Fibroblast of skin of back (primary cell): ENCODE measurements at places on chromosomes 5 and 9.
A peak's percentile ranks its signal among the peaks of the same experiment; 100 is the strongest.

DNA sequence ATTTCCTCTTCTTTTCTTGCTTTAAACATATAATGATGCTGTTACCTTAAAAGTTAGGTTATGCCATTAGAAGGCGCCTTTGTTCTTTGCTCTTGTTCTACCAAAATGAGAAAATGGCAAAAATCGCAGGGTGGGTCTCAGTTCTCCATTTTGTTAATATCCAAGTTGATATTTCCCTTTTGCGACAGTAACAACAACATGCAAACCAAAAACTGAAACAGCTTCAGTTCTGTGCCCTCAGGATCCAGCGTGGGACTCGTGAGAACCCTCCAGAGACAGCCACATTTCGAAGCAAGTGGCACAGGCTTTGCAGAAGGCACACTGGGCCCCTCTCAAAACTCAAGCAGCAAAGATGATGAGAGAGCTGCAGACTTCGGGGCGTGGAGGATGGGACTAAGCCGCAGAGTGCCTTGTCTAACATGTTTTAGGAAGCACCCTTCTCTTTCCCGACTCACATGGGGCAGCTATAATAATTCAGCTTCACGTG is 33.0 kb upstream of the LCP2 start:
- DNase-seq, result no peak

GRCh38 chr5:154202379-154203260 is 12.1 kb downstream of the GALNT10 start:
- DNase-seq, result no peak

- peak; percentile 77 for DNase-seq
These were observed at the start of gene SEMA5A for GRCh38 chr5:9545992-9546851. SEMA5A (minus strand) TSS chr5:9546075; CDS start chr5:9379946, 166,129 bp downstream.

- DNase-seq, result peak; percentile 59
These were observed 238.1 kb downstream of the ROR2 start for GRCh38 chr9:91711755-91712601.

GRCh38 chr5:140005145-140005591 is 37.9 kb downstream of the NRG2 start:
- DNase-seq, result no peak

GRCh38 chr9:33272061-33272460 is 7.2 kb downstream of the CHMP5 start:
- no peak for DNase-seq

DNA sequence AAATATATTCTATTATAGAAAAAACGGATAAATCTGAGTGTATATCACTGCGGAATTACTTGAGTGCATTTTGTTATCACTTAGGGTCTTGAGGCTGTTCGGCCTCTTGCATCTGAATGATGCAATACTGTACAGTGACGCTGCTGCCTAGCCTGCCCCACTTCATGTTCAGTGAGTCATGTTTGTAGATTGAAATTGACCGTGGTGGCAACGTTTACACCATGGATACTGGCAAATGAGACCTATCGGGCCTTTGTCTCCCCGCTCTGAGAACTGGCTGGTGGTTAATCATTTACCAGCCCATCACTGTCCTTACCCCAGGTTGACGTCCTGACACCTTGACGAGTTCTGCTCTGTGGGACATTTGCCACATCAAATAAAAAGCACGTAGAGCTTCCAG is 510.1 kb upstream of the ADAMTS16 start:
- no peak for DNase-seq

DNA sequence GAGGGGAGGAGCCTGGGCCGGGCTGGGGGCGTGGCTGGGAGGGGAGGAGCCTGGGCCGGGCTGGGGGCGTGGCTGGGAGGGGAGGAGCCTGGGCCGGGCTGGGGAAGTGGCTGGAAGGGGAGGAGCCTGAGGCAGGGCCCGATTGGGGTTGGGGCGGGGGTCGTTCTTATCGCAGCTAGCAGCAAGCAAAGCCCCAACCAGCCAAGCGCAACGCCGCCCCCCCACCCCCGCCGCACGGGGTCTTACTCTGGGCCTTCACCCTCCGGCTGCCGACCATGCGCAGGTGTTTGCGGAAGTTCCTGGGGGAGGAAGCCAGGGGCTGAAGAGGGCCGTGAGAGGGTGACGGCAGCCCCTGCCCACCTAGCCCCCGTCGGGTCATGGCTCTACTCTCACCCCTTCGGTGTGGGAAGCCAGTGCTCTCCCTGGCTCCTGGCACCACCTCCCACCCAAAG is 5.0 kb downstream of the NSMF start:
- no peak for DNase-seq

DNA sequence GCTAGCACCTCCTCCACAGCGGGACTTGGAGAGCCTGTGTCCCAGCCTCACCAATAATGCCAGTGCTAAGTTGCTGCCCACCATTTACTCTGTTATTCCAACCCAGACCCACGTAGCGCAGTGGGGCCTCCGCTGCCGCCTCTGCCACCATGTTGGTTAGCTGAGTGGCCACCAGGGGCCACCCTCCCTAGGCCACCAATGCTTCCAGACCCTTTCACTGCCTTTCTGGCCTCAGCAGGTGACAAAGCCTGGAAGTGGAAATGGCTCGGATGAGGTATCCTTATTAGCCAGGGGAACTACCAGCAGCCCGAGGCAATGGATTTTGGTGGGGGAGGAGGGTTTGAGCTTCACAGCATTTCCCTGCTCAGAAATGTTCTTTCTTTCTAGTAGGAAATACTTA is 110.1 kb downstream of the OSTF1 start:
- no peak for DNase-seq

GRCh38 chr9:1267141-1267570 is 217.0 kb downstream of the DMRT2 start:
- DNase-seq, result no peak

GRCh38 chr5:132776131-132776937 is 705 bp downstream of the SEPTIN8 start:
- DNase-seq, result peak; percentile 68

DNA sequence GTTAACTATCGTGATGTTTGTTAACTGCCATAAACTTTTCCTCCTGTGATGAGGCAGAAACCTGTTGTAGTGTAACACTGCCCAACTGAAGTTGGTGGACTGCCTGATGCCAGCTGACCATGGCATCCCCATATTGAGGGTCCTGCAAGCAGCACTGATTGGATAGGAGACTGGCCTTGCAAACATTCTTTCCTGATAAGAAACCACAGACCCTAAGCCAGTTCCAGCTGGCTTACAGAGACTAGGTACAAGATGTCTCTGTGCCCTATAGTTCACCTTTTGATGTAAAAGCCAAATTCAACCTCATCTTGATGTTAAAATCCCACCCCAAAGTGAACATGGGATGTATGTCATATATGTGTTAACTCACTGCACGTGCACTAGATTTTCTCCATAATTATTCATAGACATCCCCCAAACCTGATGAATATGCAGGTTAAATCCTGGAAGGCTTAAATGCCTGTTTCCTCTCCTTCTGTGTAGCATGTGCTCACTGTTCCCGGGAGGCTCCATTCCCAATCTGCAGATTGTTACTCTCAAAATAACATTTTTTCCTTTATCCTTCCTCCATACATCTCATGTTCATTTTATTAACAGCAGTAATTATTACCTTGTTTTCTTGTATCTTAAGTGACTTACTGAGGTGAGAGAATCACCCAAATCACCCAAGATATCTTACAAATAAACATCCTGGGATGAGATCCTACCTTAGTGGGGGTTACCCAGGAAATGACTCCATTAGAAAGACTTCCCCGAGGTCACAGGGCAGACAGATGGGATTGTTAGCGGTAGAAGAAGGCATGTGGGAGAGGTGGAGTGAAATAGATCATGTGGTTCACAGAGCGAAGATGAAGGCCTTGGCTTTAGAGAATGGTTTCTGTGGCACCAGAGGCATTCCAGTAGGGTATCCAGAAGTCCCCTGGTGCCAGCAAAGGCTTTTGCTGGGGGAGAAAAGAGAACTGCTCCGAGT is 566.7 kb downstream of the CCDC171 start:
- DNase-seq, result no peak

- no peak for DNase-seq
These were observed 99.8 kb downstream of the ACTL7B start for GRCh38 chr9:108755979-108756378.

- DNase-seq, result no peak
These were observed 117.0 kb downstream of the ERCC6L2 start for GRCh38 chr9:95992536-95992935.

DNA sequence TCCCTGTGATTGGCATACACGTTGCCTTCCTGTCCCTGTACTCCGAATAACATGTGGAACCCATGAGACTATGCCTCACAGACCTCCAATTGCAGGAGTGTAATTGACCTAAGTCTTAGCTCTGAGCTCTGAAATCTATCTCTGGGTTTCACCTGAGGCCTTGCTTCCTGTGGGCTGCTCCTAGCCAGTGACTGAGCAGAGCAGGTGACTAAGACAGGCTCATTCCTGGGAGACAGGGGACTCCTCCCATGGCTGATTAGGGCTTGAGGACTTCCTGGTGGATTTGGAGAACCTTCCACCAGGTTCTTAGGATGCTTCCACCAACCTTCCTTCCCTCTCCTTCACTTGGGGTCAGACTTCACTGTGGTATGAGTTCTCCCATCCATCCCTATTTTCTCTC is 22.3 kb upstream of the MIER3 start:
- DNase-seq, result no peak

- no peak for DNase-seq
These were observed 76.8 kb upstream of the TXNDC8 start for GRCh38 chr9:110414471-110414870.

DNA sequence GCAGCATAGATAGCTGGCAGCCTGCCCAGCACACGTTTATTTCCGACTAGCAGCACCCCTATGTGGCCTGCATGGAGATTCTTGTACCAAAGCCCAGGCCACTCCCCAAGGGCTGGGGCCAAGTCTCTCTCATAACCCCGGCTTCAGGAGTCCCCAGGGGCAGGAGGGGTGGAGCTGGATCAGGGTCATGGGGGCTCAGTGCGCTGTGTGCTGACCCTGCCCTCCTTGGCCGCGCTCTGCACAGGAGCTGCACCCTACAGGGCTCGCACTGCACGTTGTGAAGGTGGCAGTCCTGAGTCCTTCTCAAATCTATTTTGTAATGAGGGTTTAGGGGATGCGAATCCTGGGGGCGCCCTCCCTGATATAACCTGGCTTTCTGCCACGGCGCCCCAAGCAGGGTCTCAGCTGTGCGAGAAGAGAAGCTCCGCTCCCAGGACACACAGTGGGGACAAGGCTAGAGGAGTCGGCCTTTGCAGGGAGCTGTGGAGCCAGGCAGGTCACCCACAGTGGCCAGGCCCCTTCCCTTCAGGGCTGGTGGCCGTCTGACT is 28.6 kb downstream of the NKD2 start:
- no peak for DNase-seq

DNA sequence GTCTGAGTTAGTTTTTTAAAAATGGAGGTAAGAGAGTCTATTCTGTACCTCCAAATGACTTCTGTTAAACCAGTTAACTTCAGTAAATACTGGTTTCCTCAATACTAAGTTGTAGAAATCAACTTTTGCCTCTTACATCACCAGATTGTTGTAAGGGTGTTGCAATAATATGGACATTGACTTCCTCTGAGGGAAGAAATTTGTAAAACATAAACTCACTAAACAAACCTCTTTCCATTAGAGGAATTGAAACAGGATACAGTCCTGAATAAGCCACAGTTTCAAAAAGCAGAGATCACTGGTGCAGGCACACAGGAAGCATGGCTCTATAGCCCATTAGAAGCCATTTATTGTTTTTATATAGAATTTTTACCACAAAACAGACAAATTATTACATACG is 32.7 kb upstream of the SLCO6A1 start:
- no peak for DNase-seq
